ENCODE measurements at places on chromosomes 4 and X.

GRCh38 chr4:55568905-55569504 lies 22.3 kb upstream of the CLOCK start:
- DNase-seq, result no peak

DNA sequence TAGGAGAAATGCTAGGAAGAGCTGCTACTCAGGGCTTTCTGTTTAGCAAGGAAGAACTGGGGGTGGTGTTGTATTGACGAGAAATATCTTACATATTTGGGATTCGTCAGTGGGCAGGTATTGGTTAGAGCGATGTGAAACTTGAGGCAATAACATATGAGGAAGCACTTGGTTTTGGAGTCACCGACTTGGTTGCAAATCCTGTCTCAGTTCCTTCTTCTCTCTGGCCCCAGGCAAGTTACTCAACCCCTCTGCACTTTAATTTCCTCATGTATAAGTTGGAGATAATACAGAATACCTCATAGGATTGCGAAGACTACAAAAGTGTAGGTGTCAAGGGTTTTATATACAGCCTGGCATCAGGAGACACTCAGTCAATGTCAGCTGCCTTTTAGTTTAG lies 34.1 kb downstream of the GPAT3 start:
- no peak for DNase-seq

DNA sequence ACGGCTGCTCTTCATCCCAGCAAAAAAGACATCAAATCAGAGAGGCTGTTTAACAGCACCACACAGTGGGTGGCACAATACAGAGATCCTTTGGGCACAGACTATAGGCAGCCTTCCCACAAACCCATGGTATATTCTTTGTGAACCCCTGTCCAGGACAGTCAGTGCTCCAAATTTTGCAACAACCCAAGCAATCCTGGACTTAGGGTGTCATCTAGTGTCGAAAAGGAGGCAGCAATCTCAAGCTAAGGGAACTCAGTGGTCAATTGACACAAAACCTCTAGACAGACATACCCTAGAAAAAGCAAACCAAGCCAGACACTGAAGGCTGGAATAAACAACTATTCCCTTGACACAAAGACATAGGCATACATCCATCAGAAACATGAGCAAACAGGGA lies 137.4 kb downstream of the BMP15 start:
- no peak for DNase-seq

- no peak for DNase-seq
Measured at GRCh38 chr4:86114563-86114962, 245.3 kb downstream of the MAPK10 start.

- no peak for DNase-seq
Measured at GRCh38 chr4:151563194-151563593, 154.2 kb downstream of the FHIP1A start.

DNA sequence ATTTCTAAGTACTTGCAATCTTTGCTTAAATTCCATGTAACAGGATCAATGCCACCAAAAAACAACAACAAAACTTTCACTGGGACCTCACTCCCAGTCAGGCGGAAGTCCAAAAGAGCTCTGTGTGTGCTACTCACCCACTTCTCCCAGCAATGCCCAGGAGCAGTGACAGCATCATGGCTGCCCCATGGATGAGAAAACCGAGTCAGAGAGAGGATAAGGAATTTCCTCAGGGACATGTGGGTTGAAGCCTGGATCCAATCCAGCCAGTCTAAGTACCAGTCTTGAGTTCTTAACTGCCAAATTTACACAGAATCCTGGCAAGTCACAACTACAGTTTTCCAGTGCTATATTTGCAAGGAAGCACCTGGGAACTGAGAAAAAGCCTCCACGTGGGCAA lies 64.5 kb downstream of the STX18 start:
- no peak for DNase-seq

All from Caki2 (cell line).